Fibroblast of skin of left quadriceps (primary cell): ENCODE measurements at places on chromosomes 12 and 14.

GRCh38 chr12:27431185-27431584 lies 15.4 kb upstream of the SMCO2 start:
- DNase-seq: no peak

DNA sequence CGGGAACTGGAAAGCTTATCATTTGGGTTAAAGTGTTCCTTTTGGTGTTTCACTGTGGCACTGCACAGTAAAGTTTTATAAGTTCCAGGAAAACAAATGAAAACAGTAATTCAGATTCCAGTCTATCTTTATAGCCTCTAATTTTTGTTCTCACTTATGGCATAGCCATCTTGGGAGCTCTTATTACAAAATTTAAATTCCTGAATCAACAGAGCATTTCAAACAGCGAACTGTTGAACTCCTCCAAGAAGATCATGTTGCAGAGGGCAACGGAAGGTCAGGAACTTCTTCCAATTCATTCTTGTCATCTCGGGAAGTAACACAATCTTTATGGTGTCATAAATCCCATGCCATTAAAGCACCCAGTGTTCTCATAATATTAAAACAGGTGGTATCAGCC lies 229.1 kb downstream of the KCNC2 start:
- DNase-seq: no peak

DNA sequence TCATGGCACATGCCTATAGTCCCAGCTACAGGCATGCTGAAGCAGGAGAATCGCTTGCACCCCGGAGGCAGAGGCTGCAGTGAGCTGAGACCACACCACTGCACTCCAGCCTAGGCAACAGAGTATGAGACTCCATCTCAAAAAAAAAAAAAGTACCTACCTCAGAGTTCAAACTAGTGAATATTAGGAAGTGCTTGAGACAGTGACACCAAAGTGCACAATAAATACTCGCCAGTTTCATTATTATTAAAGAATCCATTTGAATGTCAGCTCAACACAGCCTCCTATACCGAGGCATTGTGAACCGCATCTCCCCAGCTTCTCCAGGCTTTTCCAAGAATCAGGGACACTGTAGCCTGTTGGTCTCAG lies 5.0 kb downstream of the GAPDH start:
- DNase-seq: no peak

DNA sequence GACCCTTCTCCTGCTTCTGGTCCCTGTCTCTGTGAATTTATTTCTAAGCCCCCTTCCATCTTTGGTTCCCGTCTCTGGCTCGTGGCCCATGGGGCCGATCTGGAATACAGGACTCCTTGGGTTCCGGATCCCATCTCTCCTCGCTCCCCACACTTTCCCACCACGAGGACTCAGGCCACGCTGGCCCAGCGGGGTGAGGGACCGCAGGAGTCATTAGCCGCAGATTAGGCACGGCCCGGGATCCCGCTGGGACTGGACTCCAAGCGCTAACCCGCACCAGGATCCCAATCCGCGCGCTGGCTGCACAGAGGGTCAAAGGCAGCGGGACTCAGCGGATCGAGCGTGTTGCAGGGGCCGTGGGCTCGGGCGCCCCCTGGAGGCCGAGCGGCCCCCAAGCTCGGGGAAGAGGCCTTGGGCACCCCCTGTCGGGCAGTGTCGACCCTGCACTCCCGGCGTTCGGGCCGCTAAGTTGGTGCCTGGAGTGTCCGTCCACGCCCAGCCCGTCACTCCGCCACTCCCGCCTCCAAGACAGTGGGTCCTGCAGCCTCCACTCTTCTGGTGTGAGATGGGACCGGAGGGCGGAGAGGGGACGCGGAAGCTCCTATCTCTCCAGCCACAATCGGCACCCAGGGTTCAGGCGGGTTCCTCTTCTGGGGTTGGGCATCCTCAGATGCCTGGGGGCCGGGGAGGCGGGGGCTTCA lies 9.5 kb downstream of the SHMT2 start:
- DNase-seq: peak; percentile 72

DNA sequence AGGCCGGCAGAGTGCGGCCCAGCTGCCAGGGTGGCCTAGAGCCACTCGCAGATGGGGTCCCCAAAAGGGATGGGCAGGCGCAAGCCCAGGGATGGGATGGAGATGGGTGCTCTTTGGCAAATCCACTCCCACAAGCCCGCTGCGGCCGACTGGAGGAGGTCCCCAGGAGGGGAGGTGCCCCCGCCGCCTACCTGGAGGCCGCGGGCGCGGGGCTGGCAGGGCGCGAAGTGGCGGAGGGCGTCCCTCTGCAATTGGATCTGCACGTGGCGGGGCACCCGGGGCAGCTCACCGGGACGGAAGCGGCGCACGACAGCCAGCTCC lies 730 bp downstream of the PPP1R3E start:
- no peak for DNase-seq

GRCh38 chr12:60152756-60153155 lies 556.9 kb downstream of the SLC16A7 start:
- no peak for DNase-seq

DNA sequence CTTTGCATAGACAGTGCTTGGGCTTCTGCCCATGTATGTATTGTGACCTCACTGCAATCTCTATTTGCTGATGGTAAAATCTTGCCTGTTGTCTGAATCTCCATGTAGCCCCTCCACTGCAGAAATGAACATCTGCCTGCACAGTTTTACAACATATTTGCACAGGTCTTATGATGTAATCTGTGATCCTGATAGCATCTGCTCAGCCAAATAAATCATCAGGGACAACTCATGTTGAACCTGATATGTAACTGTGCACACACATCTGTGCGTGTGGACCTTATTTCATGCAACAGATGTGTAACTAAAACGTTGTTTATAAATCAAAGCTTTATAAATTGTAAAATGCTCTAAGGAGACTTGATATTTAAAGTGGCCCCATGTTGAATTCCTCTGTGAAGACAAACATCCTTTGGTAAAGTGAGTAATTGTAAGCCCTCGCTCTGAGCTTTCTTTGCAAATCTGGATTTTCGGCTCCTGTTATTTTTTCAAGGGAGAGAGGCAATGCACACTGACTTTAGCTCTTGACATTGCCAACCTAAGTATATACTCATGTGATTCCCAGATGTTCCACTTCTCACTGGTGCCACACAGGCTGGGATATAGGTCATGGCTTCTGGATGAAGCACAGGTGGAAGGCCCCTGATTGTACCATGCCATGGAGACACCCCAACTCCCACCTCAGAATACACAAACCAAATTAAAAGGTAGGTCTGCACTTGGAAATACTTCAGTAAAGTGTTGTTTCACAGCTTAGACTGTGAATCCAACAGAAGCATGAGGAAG lies 371.3 kb downstream of the GRIN2B start:
- DNase-seq: no peak

- DNase-seq: no peak
Measured at GRCh38 chr12:46343118-46343852, 29.3 kb downstream of the SLC38A2 start.

DNA sequence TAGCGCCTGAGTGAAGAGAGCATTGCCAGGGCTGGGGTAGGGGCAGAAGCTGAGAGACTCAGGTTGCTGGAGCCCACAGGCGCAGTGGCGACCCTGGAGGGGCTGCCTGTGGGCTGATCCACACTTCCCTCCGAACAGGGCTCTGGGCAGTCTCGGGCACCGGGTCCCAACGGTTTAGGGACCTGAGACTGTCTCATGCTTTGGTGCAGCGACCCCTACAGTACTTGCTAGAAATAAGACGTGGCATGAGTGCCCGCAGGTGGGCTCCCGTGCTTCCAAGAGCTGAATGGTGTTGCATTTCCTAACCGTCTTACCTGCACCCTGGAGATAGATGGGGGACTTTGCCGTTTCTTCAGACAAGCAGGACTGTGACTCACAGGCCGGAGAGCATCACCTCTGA lies 57.4 kb downstream of the AACS start:
- DNase-seq: no peak

DNA sequence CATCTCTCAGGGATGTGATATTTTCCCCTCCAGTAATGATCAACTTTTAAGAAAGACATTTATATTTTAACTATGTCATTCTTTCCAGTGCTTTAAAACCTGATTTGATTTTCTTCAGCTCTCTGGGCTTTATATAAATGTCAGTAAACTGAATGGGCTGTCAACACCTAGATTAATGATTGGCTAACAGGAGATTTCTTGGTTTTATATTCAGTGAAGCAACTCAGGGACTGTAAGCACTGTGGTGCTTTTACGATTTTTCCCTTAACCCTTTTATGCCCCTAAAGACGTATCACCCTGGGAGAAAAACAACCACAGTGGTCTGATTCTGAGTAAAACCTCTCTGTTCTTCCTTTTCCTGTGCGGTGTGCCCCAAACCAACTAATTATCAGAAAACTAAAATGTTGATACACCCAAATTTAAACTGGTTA lies 38.0 kb downstream of the PTGER2 start:
- peak; percentile 76 for DNase-seq

GRCh38 chr12:85394809-85395208 lies 114.8 kb downstream of the ALX1 start:
- no peak for DNase-seq

DNA sequence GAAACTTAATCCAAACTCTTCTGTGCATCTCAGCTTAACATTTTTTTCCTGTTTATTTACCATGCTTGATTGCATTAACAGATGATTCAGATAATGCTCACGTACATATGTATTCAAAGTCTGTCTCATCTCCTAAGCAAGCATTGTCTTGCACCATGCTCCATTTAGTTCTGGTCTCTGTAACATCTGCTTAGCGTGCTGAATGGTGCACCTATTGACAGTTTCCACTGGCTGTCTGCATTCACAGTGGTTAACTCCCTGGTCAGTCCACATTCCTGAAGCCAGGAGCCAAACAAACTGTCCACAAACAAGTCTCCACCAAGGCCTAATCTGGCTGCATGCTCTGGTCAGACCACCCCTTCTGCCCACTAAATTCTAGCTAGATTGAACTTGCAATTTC lies 83.9 kb downstream of the KNTC1 start:
- DNase-seq: no peak

DNA sequence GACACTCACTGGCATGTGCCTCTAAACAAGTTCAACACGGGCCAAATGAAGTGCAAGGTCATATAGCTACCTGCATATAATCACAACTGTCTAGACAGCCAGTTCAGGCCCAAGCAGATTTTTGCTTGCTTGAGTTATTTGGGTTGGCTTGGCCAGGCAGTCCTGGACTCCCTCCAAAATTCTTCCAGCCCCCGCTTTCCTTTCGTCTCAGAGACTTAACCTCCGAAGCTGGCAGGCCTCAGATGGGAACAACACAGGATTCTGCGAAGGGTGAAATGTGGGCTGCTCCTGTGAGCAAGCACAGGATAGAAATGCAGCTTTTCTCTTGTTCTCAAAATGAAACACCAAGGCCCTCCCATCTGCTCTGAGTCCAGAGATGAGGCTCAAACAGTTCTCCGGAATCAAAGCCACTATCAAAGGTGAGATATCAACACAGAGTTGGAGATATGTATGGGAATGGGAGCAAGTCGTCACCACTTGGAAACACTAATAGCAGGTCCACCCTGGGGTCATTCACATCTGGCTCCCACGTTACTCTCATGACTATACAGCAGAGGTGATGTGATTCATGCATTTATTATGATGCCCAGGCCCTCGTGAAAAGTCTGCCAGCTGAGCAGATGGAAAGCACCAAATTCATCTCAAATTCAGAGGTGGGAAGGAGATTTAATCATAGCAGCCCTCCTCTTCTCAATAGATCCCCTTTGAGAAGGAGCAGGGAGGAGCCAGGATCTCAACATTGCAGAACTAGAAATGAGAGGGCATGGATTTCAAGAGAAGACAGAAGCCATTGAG lies 389.8 kb downstream of the NUAK1 start:
- no peak for DNase-seq

GRCh38 chr12:2482938-2483660 lies 311.7 kb upstream of the FKBP4 start:
- DNase-seq: no peak

- DNase-seq: no peak
Measured at GRCh38 chr12:53871367-53871766, 67.3 kb upstream of the HOXC13 start.

- no peak for DNase-seq
Measured at GRCh38 chr12:30046376-30046775, 262.6 kb upstream of the TMTC1 start.

- DNase-seq: no peak
Measured at GRCh38 chr14:22481546-22481945, 107.5 kb downstream of the DAD1 start.

DNA sequence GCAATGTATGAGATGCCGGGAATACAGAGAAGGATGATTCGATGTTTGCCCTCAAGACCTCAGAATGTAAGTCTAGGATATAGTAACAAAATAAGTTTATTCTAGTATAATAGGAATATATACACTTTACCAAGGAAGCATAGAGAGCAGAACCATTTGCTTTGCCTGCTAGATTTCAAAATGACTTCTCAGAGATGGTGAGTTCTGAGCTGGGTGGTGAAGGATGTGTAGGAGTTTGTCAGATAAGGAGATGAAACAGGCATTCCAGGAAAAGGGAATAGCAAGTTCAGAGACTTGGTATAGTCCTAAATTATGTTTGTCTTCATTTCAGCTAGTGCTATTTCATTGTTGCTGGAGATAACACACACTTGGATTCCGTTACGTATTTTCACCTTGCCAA lies 655.9 kb downstream of the DIO2 start:
- no peak for DNase-seq

DNA sequence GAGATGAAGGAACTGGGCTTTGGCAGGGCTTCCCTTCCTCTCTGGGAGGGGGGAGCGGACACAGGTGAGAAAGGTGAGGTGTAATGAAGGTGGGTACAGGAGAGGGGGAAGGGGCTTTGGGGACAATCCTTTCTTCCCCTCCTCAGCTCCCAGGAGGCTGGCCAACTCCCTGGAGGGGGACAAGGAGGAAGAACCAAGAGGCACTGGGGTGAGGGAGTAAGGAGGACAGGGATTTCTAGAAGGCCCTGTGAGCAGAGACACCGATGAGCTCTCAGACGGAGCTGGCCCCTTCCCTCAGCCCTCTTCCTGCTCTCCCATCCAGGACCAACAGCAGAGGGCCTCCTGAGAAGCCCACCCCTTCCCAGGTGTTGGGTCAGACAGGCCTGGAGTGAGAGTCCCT lies 53.4 kb downstream of the PLEKHG3 start:
- DNase-seq: no peak

DNA sequence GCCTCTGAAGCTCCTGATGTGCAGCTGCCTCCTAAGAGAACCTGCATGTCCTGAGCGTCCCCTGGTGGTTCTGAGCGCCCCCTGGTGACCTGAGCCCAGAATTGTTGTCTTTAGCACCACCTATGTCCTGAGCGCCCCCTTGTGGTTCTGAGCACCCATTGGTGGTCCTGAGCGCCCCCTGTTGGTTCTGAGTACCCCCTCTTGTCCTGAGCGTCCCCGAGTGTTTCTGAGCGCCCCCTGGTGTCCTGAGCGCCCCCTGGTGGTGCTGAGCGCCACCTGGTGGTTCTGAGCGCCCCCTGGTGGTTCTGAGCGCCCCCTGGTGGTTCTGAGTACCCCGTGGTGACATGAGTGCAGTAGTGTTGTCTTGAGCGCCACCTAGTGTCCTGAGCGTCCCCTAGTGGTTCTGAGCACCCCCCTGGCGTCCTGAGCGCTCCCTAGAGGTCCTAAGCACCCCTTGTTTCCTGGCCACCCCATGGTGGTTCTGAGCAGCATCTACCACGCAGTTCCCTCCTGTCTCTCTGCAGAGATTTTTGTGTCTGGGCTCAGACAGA lies 782.5 kb downstream of the TMEM121 start:
- DNase-seq: no peak

- no peak for DNase-seq
Measured at GRCh38 chr14:22926316-22926715, 2.9 kb downstream of the PRMT5 start.
